Effector CD4-positive, alpha-beta T cell (primary cell): ENCODE measurements at places on chromosomes 2 and 18.

- no peak for DNase-seq
Measured at GRCh38 chr18:35390951-35391700, 14.0 kb upstream of the ZNF396 start.

GRCh38 chr2:217958884-217959225 lies 43.9 kb downstream of the TNS1 start:
- no peak for DNase-seq

GRCh38 chr2:108460345-108461037 lies 11.5 kb downstream of the GCC2 start:
- no peak for DNase-seq

- DNase-seq: no peak
Measured at GRCh38 chr2:216112926-216113325, 3.8 kb downstream of the XRCC5 start.

GRCh38 chr2:119475857-119476244 lies 44.2 kb downstream of the TMEM37 start:
- DNase-seq: no peak

GRCh38 chr2:196195302-196195701 lies 23.9 kb upstream of the STK17B start:
- no peak for DNase-seq

- no peak for DNase-seq
Measured at GRCh38 chr2:20224716-20225293, at the start of gene SDC1. TSS of gene SDC1 (minus strand) at chr2:20225130. CDS start at chr2:20224867, 263 bp downstream.

GRCh38 chr2:169716938-169717690 lies 16.5 kb upstream of the KLHL23 start:
- DNase-seq: no peak

DNA sequence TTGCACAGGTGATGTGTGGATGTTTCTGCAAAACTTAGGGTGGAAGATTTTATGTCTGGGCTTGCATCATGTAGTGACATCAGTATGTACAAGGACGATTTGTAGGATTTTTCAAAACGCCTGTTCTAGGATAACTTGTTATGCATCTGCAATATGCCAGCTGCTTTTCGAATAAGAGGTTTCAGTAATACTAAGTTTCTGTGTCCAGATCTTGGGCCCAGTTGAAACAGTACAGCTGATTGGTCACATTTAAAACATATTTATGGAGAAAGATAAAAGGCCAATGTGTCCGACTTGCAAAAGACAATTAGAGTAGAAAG lies 1.2 kb downstream of the PTPN4 start:
- DNase-seq: no peak

DNA sequence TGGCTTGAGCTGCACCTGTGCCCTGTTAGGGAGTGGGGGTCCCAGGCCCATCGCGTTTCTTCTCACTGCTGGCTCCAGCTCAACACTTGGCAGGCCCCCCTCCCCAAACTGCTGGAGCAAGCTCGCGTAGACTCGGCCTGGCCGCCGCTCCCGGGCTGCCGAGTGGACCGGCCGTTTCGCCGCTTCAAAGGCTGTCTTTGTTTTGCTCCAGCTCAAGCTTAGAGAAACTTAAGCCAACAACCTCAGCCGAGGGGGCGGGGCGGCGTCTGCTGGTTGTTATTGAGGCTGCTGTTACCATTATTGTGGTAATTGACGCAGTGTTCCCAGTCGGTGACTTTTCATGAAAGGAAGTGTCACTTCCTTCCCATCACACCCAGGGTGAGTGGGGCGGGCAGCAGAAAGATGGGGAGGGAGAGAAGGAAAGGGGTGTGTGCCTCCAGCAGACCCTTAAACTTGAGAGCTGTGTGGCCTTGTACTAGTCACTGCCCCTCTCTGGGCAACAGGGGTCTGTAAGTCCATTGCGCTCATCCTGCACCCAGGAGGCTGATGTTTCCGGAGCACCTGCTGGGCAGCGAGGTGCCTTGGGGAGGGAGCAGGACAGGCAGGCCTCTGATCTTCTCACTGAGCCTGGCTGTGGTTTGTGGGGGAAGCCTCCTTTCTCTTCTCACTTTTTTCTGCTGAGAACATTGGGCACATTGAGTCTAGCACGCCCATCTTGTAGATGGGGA lies 2.1 kb downstream of the ARID5A start:
- DNase-seq: peak; percentile 91

DNA sequence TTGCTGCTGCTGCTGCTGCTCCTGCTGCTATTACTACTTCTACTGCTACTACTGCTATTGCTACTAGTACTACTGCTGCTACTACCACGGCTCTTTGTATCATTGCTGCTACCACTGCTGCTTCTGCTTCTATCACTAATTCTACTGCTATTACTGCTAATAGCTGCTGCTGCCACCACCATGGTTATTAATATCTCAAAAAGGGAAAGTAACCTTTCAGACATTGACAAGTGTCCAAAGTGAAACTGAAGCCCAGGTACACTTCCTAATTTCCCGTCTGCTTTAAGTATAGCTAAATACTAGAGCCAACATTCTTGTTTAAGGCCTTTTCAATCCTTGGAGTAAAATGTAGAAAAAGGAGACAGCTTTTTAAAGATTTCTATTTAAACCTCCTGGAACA lies 45.4 kb upstream of the EHBP1 start:
- DNase-seq: no peak

- DNase-seq: no peak
Measured at GRCh38 chr2:112137516-112138158, 548 bp upstream of the FBLN7 start.

- no peak for DNase-seq
Measured at GRCh38 chr2:127671557-127672302, 3.6 kb downstream of the LIMS2 start.

GRCh38 chr2:61878761-61879160 lies 9.7 kb downstream of the CCT4 start:
- DNase-seq: no peak

DNA sequence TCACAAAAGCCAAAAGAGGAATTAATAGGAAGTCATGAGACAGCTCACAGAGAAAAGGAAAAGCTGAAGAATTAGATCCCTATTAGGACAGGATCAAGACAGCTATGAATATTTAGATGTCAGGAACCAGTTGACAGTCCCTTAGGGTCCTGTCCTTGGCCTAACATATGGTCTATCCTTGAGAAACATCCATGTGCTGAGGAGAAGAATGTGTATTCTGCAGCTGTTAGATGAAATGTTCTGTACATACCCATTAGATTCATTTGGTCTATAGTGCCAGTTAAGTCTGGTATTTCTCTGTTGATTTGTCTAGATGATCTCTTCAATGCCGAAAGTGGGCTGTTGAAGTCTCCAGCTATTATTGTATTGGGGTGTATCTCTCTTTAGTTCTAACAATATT lies 37.6 kb upstream of the SLC40A1 start:
- DNase-seq: no peak

DNA sequence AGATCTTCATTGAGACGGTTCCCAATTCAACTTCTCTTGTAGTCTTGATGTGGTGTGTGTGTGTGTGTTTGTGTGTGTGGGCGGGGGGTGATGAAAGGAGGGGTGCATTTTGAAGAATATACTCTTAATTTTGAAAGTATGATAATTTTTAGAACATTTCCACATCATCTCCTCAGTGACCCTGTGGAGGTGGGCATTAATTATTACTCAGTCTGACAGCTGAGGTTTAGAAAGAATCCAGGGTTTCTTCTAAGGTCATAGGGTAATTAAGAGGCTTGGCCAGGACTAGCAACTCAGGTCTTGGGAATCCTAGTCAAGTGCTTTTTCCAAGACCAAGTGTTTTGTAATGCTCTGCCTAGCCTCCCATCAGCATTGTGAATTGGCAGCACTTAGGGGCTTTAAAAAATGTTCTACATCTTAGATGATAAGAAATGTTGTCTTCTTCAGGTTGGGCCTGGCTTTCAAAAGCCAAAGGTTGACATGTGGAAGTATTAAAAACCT lies 100.5 kb downstream of the SPTBN1 start:
- DNase-seq: no peak

DNA sequence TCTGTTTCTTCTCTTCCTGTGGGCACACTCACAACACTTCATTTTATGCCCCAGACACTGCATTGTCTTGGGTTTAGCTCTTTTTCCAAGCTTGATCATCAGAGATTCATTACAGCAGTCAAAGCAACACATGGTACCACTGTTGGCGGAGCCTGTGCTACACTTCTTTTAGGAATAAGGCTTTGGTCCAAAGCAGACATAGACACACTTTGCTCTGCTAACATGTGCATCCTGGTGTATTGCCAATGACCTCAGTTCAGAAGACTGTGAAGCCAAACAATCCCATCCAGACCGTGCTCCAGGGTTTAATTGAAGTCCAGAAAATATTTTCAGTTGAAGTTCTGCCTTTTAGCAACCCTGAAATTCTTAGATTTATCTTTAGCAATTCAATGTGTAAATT lies 354.6 kb upstream of the RAB12 start:
- DNase-seq: no peak

- DNase-seq: peak; percentile 29
Measured at GRCh38 chr2:236343400-236344161, 79.4 kb upstream of the ASB18 start.

DNA sequence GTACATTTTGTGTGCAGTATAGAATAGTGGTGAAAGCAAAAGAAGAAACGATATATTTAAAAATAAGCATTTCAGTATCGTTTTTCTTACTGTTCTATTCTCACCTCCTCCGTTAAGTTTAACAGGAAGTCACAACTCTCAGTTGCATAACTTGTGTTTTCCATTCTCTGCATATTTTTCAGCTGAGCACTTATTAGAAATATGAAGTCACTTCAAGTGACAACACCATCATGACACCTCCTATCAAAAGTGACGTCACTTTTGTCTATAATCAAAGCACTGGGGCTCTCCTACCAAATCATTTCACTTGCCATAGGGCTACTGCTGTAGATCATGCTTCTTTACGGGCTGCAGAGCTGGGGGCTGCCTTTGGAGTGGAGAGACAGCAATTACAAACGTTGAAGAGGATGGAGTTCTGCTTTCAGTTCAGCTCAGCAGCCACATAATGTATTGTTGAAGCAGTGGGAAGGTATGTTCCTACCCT lies 36.3 kb downstream of the STAT4 start:
- DNase-seq: peak; percentile 11

- no peak for DNase-seq
Measured at GRCh38 chr2:66697366-66697765, 262.4 kb downstream of the MEIS1 start.
